ENCODE measurements at places on chromosomes 12 and 14.

DNA sequence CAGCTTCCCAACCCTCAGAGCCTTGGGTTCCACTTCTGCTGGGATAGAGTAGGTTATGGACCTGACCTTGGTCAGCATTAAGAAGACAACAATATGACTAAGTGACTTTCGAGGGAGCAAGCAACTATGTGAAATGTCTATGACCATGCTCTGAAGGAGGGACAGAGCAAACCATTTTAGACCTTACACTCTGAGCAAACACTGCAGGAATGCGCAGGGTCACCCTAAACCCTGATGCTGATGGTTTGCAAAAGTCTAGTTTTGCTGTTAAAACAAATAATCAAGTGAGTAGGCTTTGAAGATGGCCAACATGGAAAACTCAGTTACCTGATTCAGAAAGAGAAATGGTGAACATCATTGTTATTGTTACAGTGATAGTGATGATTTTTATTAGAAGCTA is 8.7 kb downstream of the ZCCHC8 start:
- no peak for DNase-seq

GRCh38 chr12:42327227-42327590 is 1.2 kb downstream of the PPHLN1 start:
- no peak for DNase-seq

DNA sequence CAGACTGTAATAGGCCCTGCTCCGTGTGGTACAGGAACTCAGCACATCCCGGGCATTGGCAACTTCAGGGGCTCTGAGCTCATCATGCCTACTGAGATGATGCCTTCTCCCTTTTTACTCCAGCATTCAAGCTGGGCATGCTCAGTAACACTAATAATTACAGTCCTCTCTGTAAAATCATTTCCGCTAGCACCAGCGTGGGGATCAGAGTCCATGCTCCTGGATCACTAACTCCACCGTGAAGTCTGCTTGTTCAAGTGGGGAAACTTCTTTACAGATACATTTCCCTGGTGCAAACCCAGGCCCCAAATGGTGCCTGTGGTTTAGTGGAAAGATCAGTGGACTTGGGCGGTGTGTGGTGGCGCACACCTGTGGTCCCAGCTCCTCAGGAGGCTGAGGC is 16.7 kb downstream of the CLSTN3 start:
- DNase-seq = no peak

GRCh38 chr14:35349496-35350365 is 54.8 kb downstream of the NFKBIA start:
- DNase-seq = no peak

- no peak for DNase-seq
Observed at GRCh38 chr12:14782756-14783155, 20.5 kb downstream of the WBP11 start.

DNA sequence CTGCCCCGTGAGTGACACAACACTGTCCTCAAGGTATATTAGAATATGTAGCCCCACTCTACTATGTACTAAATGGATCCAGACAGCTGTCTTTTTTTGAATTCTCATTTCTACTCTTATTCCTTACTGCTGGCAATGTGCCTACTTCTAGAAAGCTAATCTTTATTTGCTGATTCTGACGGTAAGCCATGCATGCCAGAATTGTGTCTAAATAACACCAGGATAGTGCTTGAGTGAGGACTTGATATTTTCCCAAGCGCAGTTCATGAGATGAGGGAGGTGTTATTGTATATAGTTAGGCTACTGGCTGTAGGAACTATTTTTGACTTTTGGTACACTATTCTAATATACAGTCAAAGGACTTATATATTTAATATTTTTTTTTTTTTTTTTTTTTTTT is 316.2 kb upstream of the NAV3 start:
- DNase-seq = no peak

DNA sequence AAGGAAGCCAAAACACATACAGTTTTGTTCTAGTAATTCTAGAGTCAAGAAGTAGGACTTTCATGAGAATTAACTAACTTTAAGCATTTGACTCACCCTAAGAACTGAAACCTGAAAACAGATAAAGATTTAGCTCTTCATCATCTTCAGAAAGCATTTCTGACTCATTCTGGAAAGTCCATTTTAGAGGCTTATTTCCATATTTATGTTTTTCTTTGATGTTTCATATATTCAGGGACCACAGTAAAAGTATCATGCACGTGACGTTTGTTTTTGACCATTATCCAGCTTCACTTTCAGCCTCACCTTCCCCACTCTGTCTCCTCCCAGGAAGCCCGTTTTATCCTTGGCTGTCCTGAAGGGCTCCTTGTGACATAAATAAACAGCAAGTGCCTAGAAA is 79.2 kb downstream of the MDGA2 start:
- DNase-seq = no peak

DNA sequence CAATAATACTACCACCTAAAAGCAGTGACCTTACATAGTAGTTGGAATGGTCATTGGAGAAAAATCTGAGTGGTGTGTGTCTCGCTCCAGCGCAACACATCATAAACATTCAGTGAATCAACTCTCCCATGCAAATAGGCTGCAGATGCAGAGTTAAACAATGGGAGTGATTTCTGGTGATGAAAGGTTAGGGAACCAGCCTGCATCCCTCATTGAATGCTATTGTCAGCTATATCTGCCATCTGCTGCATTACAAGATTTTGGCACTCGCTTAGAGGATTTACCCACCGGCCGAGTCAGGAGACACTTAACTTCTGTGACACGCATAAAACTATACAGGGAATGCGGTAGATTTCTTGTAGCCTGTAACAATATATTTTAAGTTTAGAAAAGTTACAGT is 900.9 kb downstream of the FLRT2 start:
- DNase-seq = no peak

- no peak for DNase-seq
Observed at GRCh38 chr12:111410431-111411184, 4.9 kb downstream of the SH2B3 start.

GRCh38 chr12:132044661-132045412 is 95.1 kb downstream of the EP400 start:
- no peak for DNase-seq

DNA sequence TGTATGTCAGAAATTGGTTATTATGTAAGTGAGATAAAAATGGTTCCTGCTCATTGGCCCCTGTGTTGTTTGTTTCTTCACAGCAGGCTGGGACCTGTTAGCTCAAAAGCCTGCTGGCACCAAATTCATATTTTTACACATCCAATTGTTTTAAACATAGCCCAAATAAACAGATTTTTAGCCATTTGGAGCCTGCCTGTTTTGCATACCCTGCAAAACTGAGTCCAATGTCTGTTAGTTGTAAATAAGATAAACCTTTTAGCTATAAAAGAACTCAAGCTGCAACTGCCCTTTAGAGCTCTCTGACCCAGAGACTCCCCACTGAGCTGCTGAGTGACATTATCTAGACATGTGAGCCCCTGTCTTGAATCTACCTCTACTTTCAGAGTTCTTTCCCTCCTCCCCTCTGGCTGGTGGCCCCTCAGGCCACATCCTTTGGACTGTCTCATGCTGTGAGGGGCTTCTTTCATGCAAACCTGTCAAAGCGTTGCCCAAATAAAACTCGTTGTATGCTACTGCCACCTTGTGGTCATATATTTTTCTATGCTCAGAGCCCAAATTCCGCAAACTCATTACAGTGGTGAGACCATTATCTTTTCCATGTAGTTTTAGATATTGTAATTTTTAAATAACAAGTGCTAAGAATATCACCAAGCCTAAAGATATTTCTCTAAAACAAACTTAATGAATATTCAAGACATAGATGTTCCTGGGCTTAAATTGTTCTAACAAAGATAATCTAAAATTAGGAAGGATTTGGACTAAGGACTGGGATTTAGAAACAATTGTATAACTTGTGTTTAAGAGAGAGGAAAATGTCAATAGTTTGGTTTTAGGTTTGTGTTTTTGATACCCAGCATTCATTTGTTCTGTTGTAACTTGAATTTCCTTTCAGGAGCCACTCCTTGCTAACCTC is 337.9 kb downstream of the AACS start:
- no peak for DNase-seq

GRCh38 chr14:100887728-100888335 is 15.7 kb downstream of the RTL1 start:
- no peak for DNase-seq

DNA sequence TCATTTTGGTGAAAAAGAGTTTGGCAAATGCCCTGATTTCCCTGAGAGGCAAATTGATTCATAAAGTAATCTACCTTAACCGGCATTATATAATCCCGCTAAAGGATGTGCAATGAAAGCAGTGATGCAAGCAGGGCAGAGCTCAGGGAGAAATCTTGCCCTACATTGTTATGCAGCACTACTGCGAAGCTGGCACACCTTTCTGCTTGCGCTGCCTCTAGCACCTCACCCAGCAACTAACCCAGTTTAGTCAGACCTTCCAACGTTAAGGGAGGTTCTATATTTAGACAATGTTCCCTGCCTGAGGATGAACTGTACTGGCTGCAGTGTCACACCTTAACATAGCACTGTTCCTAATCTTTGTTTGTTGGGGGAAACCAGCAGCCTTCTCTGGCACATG is 60.8 kb upstream of the CCDC196 start:
- DNase-seq = no peak

GRCh38 chr14:31435276-31435675 is 14.9 kb upstream of the HEATR5A start:
- DNase-seq = no peak

- no peak for DNase-seq
Observed at GRCh38 chr12:52210186-52210924, 18.5 kb upstream of the KRT80 start.

DNA sequence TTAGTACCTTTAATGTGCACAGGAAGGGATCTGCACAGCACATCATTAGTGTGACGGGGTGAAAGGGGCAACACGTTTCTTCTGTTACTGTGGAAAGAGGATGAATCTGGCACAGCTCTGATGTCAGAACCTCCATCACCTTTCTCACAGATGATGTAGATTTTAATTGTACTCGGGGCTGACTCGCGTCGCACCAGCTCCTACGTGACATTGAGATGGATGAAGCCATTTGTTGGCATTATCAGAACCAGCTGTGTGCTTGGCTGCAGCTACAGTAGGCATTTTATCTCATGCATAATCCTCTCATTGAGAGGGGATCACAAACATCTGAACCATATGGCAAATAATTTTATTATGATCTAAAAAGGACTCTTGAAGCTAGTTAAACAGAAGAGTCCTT is 173.6 kb downstream of the PDZRN4 start:
- no peak for DNase-seq

GRCh38 chr12:65937161-65937641 is 112.9 kb downstream of the HMGA2 start:
- no peak for DNase-seq

GRCh38 chr12:89824822-89825221 is 116.2 kb upstream of the ATP2B1 start:
- no peak for DNase-seq

DNA sequence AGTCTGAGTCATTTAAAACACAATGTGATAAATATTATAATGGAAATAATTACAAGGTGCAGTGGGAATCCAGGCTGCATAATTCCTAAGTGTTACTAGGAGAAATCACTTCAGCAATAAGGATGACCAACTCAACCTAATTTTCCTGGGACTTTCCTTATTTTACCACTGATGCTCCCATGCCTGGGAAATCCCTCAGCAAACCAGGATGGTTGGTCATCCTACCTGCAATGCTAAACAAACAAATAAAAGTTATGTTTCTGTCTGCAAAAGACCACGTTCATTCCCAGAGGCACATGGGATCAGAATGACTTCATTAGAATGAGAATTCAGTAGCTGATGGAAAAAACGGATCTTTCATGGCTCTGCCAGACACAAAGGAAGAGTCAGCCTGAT is 130.8 kb upstream of the RAP1B start:
- DNase-seq = no peak

- DNase-seq = no peak
Observed at GRCh38 chr12:115761784-115762183, 515.7 kb downstream of the MED13L start.

GRCh38 chr14:102231476-102232347 is 73.3 kb downstream of the MOK start:
- no peak for DNase-seq

GRCh38 chr14:65131301-65131701 is 29.0 kb upstream of the MAX start:
- no peak for DNase-seq

- DNase-seq = no peak
Observed at GRCh38 chr14:77804592-77804991, 4.7 kb downstream of the ADCK1 start.

- DNase-seq = no peak
Observed at GRCh38 chr14:74653386-74654138, 41.5 kb upstream of the LTBP2 start.

GRCh38 chr14:53515276-53515675 is 362.2 kb upstream of the DDHD1 start:
- DNase-seq = no peak

- DNase-seq = no peak
Observed at GRCh38 chr14:36653962-36654793, 7.5 kb upstream of the PAX9 start.

DNA sequence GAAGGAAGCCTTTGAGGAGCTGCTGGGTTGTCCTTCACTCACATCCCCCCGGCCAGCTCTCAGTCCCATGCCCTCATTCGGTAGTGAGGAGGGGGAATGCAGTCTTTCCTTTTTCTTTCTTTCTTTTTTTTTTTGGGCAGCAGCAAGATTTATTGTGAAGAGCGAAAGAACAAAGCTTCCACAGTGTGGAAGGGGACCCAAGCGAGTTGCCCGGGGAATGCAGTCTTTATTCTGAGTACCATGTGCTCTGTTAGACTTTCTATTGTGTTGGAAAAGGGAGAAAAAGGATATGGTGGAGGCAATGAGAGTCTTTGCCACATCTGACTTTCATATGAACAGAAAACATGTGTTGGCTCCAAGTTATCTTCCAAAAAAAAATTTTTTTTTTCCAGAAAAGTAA is 29.9 kb upstream of the YARS2 start:
- no peak for DNase-seq

DNA sequence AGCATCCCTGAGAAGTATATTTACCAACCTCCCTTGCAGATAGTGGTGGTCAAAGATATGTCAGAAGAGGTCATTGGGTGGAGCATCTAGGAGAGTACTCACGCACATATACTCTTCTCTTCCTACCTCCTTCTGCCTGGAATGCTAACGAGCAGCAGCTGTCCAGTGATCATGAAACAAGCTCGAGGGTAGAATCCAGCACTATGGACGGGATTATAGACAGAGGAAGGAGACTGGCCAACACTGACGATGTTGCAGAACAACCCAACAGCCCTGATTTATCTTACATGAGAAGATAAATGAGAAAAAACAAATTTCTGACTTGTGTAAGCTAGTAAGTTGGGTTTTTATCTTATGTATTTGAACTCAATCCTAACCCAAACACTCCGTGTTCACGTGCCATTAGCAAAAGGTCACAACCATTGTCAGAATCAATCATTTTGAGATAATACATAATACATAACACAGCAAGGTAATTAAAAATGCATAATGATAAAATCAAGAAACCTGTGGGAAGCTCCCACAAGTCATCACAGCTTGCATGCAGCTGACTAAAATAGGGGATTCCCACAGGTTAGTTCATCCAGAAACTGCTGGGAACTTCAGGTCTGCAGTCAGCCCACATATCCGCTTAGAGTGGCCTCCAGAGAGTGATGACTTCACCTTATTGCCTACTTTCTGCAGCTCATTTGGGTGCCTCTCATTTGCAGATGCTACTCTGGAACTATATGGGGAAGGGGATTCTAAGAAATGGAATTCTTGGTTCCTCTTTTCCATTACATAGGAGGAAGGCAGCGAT is 36.3 kb upstream of the STK38L start:
- no peak for DNase-seq
